H1 (cell line): ENCODE measurements at places on chromosomes 1 and 21. TPM values are rescaled to one million over a fixed set of nuclear protein-coding genes. Genes with fewer than 3 reads are reported as not detected.

Gene TTLL10
- total RNA-seq, result 1.6 and 1.7 TPM in 2 replicates

Gene TMCO4
- 3.0 and 3.1 TPM in 2 replicates for total RNA-seq

Gene LCE1D
- not detected in 2 replicates for total RNA-seq

Gene SELL
- not detected in 2 replicates for total RNA-seq

Gene ZNF593OS
- not detected in 2 replicates for total RNA-seq

Gene GOLT1A
- total RNA-seq, result 6.9 and 7.5 TPM in 2 replicates

Gene SPRR5
- not detected in 2 replicates for total RNA-seq

Gene MAST2
- 35.4 and 36.9 TPM in 2 replicates for total RNA-seq

Gene RAB7B
- total RNA-seq, result not detected in 2 replicates

Gene GJB5
- 0.71 and 0.86 TPM in 2 replicates for total RNA-seq

Gene TMPRSS3
- not detected in 2 replicates for total RNA-seq

Gene TARDBP
- total RNA-seq, result 232 and 240 TPM in 2 replicates

Gene CRP
- total RNA-seq, result not detected in 2 replicates

Gene ABCA4
- not detected in 2 replicates for total RNA-seq

Gene TPM3
- total RNA-seq, result 572 and 586 TPM in 2 replicates

Gene CDK18
- 40.9 and 44.0 TPM in 2 replicates for total RNA-seq

Gene MFAP2
- total RNA-seq, result 172 and 188 TPM in 2 replicates

Gene FAM163A
- 0.13 TPM in 2 replicates for total RNA-seq

Gene SHISAL2A
- 0.50 and 0.74 TPM in 2 replicates for total RNA-seq

Gene CACHD1
- 42.5 and 44.7 TPM in 2 replicates for total RNA-seq

Gene NHLH2
- 1.0 and 1.1 TPM in 2 replicates for total RNA-seq

Gene TMPRSS15
- total RNA-seq, result not detected in 2 replicates

Gene TMOD4
- not detected in 2 replicates for total RNA-seq

Gene KCNJ15
- total RNA-seq, result not detected in 2 replicates

Gene KCNT2
- total RNA-seq, result 9.3 and 10.2 TPM in 2 replicates

Gene VASH2
- 184 and 187 TPM in 2 replicates for total RNA-seq

Gene S1PR1
- total RNA-seq, result 3.1 and 3.5 TPM in 2 replicates

Gene CLDN17
- not detected in 2 replicates for total RNA-seq

Gene PCSK9
- total RNA-seq, result 32.3 and 33.8 TPM in 2 replicates

Gene OPRD1
- total RNA-seq, result 3.3 and 3.7 TPM in 2 replicates

Gene CNKSR1
- 13.0 and 14.5 TPM in 2 replicates for total RNA-seq

Gene USH2A
- 0.04 and 0.17 TPM in 2 replicates for total RNA-seq

Gene CLEC20A
- total RNA-seq, result not detected in 2 replicates

Gene GJC2
- total RNA-seq, result 0.54 and 0.55 TPM in 2 replicates

Gene EPS15
- 51.2 and 57.2 TPM in 2 replicates for total RNA-seq

Gene HENMT1
- 5.6 TPM in 2 replicates for total RNA-seq

Gene LRRC39
- total RNA-seq, result 0.38 and 0.39 TPM in 2 replicates

Gene LORICRIN
- total RNA-seq, result not detected in 2 replicates

Gene LCE2A
- not detected in 2 replicates for total RNA-seq
